ENCODE measurements at places on chromosomes 16 and 17. TPM values are rescaled to one million over a fixed set of nuclear protein-coding genes. Genes with fewer than 3 reads are reported as not detected.

GRCh38 chr16:48608871-48609651 is 919 bp downstream of the N4BP1 start:
- no peak for DNase-seq

DNA sequence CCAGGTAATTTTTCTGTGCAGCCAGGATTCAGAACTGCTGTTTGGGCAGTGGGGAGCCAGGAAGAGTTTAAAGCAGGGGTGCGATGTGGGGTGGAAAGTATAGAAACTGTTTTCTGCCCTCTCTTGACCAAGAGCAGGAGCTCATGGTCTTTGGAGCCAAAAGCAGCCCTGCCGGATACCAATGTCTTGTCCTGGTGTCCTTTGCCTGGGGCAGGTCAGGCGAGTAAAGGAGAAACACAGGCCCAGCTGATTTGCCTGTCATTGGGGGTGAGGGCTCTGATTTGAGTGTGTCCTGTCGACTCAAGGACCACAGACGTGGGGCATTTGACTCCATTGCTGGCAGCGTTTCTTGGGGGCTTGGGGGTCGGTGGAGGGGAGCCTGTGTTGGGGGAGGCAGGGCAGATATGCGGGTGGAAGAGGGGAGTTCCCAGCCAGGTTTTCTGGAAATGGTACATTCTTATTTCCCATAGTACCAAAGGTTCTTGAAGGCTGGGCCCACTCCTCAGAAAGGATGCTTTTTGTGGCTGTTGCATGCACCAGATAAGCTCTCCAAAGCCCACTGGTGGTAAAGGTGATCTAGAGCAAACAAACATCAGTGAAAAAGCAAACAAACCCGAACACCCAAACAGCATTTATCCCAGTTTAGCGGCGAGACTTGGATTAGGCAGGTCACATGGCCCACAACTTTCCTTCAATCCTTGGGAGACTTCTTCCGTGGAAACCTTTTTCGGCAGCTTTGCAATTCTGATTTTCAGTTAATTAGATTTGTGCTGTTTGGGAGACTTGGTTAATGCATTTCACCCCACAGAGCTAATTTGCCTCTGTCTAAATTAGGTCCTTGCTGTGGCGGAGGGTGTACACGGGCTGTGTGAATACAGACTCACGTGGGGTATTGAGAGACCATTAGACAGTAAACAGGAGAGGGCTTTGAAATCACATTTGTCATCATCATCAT is 59.0 kb downstream of the MSI2 start:
- no peak for DNase-seq

ZC3H7A gene
- total RNA-seq = 78.0 TPM

- DNase-seq = no peak
Observed at GRCh38 chr17:4368341-4368740, 1.9 kb upstream of the UBE2G1 start.

GRCh38 chr17:66789961-66790437 is 44.9 kb upstream of the CACNG5 start:
- DNase-seq = no peak

GRCh38 chr17:34858591-34859565 is 102.4 kb downstream of the CCT6B start:
- peak; percentile 12 for DNase-seq

GRCh38 chr16:8278031-8278580 is 312.2 kb downstream of the TMEM114 start:
- no peak for DNase-seq

GRCh38 chr16:67277294-67277998 is 1.9 kb upstream of the PLEKHG4 start:
- DNase-seq = peak; percentile 87

- no peak for DNase-seq
Observed at GRCh38 chr16:55835581-55835980, 2.7 kb upstream of the CES1 start.

DNA sequence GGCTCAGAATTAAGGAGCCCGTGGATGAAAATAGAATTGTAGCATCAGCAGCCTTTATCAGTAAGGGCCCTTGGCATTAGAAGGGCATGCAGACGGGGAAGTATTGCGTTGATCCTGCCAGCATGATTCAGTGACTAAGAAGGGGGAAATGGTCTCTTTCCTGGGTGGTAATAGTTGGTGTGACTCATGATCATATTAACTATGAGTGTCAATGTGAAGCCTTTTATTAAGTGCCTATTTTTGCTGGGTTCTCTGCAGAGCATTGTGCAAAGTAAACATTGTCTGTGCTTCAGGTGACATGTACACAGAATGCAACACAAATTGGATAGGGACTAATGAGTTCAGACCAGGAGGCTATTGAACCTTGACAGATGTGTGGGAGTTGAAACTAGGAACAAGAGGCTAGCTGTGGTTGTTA is 24.5 kb downstream of the RCVRN start:
- no peak for DNase-seq

DNA sequence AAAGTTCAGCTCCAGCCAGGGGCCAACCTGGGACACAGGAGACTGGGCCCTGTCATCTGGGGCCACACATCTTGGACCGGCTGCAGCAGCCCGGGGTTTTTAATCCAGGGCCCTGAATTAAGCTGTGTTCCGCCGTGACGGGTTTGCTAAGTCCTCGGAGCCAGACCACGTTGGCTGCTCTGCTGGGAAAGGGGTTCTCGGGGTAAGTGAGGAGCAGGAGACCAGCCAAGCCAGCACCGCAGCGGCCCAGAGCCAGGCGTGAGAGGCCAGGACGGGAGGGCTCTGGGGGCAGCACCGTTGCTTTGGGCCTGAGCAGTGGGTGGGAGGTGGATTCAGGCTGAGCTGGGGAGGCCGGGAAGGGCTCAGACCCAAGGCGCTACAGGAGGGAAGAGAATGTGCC is 31.3 kb upstream of the CBX4 start:
- no peak for DNase-seq

TPSB2 gene
- total RNA-seq = not detected

- no peak for DNase-seq
Observed at GRCh38 chr16:65045961-65046360, 75.9 kb downstream of the CDH11 start.

SLX1B gene
- total RNA-seq = 39.7 TPM

- DNase-seq = no peak
Observed at GRCh38 chr16:65463652-65464260, 341.9 kb upstream of the CDH11 start.

ITGAL gene
- not detected for total RNA-seq

DNA sequence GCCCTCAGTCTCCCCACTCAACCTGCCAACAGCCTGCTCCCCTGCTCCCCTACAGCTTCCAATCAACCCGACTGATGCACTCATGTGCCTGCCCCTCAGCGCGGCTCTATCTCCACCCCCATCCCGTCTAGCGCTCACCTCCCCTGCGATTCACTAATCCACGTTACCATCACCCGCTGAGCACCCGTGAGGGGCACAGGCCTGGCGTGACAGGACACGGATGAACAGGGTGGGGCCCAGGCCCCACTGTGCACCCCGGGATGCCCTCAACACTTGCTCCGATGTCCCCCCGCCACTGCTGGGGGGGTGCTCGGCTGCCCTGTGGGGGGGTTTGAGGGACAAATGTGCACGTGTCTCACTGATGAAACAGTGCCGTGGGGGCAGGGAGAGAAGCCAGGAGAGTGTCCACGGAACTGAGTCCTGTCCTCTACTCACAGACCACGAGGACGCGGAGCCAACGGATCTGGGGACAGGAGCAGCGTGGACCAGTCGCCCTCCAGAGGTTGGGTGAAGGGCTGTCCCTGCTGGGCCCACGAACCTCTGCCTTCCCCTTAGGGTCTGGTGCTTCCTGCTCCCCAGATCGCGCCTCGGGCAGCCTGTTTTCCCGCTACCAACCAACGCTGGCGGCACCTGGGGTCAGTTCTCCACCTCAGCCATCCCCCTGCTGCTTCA is 66.7 kb downstream of the RPH3AL start:
- no peak for DNase-seq

DNA sequence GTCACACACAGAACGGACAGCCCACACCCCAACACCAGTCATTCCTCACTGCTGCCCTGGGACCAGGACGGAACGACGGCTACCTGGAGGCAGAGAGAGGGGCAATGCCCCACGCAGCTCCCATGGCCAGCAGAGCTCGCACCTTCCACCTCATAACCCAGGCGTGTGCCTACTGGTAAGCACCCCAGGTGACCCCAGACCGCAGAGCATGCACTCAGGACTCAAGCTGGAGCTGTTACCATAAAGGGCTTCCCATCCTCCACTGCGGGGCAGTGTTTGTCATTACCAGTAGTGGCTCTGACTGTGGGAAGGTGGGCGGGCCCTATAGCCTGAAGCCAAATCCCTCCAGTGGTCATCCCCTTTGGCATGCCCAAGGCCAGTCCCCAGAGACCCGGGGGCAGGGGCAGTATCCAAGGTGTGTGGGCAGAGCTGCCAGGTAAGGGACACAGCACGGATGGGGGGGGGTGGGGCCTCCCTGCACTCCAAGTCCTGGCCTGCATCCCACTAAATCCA is 4.7 kb upstream of the BCAR1 start:
- peak; percentile 54 for DNase-seq

DNA sequence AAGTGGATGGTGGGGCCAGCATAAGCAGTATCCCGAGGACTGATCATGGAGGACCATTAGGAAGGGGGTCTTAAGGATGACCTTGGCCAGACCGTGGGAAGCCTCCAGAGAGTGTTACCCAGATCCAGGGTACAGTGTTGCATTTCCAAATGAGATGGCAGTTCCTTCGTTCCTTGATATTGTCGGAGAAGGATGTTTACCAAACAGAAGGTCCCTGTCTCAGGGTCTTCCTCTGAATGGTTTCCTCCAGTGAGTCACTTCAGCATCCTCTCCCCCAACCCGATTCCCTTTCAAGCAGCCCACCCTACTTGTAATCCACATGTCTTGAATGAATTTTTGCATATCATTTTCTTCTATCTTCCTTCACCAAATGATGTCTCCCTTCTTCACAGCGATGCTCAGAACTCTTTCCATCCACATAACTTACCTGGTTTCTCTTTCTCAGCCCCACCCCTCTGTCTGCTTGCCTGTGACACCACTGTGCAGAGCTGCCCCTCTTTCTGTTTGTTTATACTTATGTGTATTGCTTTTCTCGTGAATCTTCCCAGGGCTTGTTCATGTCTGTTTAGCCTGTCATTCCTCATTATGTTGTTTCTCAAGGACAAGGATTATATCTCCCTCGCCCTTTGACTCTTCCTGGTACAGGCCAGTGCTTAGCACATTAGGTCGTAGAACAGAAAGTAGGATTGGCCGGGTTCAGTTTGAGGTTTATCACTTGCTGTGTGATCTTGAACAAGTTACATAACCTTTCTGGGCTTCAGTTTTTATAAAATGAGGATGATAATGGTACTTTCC is 5.7 kb downstream of the GOSR2 start:
- DNase-seq = peak; percentile 36

QPRT gene
- 0.44 TPM for total RNA-seq

GRCh38 chr16:64617836-64618476 is 503.9 kb downstream of the CDH11 start:
- no peak for DNase-seq

TP53TG3C gene
- total RNA-seq = not detected

KRT31 gene
- not detected for total RNA-seq

DHRS7C gene
- total RNA-seq = not detected

DNA sequence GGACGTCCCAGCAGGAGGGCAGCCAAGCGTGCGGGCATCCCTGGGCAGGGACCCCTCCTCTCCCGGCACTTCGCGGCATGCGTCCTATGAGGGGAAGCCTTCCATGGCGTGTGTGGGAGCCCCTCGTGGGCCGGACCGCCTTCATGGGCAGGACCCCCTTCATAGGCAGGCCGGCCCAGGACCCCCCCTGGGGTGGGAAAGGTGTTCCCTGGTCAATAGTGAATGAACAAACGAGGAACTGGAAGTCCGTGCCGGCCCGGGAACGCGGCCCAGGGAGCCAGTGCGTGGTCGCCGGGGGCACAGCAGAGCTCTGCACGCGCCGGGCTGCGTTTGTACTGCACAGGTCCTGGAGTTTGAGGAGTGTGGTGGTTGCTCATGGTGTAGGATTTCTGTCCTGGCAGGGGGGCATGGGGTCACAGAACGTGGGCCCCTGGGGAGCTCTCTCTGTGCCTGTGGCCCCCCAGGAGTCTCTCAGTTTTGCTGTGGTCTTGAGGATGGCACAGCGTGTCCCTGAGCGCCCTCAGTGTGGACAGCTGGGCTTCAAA is 13.9 kb downstream of the BAIAP2 start:
- no peak for DNase-seq

- DNase-seq = no peak
Observed at GRCh38 chr16:87180069-87180468, 137.1 kb downstream of the C16orf95 start.

- DNase-seq = no peak
Observed at GRCh38 chr17:29588562-29589411, 661 bp downstream of the GIT1 start.

- no peak for DNase-seq
Observed at GRCh38 chr16:48188449-48189102, 32.8 kb upstream of the ABCC12 start.

GRCh38 chr16:76963614-76964315 is 227.2 kb upstream of the MON1B start:
- no peak for DNase-seq

WFIKKN1 gene
- 0.28 TPM for total RNA-seq

KRTAP3-1 gene
- not detected for total RNA-seq

- no peak for DNase-seq
Observed at GRCh38 chr17:41478237-41478636, 2.7 kb downstream of the KRT35 start.

DNA sequence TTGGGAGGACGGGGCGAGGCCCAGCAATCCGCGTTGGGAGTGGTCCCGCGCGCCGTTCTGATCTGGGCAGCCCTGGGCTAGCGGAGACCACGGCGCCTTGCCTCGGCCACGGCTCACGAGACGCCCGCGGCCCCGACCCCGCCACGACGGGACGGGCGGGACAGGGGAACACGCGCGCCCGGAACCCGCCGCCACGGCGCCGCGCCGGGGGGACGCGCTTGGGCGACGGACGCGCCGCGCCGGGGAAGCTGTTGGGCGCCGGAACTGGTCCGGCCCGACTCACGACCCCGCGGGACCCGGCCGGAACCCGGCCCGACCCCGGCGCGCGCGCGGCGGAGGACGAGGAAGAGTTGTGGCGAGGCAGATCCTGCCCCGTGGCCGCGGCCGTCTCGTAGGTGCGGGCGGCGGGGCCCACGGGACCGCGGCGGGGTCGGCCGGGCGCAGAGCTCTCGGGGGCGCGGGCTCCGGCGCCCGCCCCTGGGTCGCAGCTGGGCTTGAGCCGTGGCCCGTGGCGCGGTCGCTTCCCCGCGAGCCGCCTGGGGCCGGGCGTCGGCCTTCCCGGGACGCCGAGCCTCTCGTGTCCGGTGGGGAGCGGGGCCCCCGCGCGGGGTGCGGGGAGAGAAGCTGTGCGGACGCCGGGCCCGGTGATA is at the start of gene ACSF3:
Gene ACSF3 (plus strand): TSS at position 251 of the 650 bp plus-strand sequence. CDS start 6,830 bp downstream, outside the sequence.
- peak; percentile 26 for DNase-seq

GRCh38 chr17:31318298-31318801 is 3.1 kb downstream of the EVI2A start:
- peak; percentile 4 for DNase-seq

GRCh38 chr17:9298135-9298534 is 276.8 kb downstream of the NTN1 start:
- no peak for DNase-seq
